ENCODE measurements at places on chromosomes 5 and 9.

GRCh38 chr5:180670586-180671359, 21.4 kb upstream of the FLT4 start:
- peak; percentile 56 for DNase-seq

- peak; percentile 100 for DNase-seq
Measured at GRCh38 chr5:32312595-32313332, at the start of gene MTMR12. MTMR12 (minus strand) TSS chr5:32312939; CDS start chr5:32312838, 101 bp downstream.

DNA sequence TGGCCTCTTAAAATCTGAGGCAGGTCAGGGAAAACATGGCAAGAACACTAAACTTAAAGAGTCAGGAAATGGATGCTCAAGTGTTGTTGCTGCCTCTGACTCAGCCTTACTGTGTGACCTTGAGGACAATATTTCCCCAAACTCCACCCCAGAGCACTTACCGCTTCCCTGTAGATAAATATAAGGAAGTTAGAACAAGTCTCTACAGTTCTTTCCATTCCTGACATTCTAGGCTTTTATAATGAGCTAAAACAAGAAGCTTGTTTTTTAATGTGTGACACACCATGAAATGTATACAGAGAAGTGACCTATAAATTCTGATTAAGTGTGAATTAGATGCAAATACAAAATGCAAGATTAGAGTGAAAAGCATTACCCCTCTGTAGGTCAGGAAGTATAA, 129.3 kb downstream of the GRIA1 start:
- no peak for DNase-seq

GRCh38 chr9:103167530-103167929, 172.4 kb downstream of the CYLC2 start:
- no peak for DNase-seq

- DNase-seq, result no peak
Measured at GRCh38 chr5:173247510-173247909, 12.5 kb upstream of the NKX2-5 start.

GRCh38 chr5:60540856-60541805, 158.8 kb downstream of the DEPDC1B start:
- DNase-seq, result peak; percentile 32

DNA sequence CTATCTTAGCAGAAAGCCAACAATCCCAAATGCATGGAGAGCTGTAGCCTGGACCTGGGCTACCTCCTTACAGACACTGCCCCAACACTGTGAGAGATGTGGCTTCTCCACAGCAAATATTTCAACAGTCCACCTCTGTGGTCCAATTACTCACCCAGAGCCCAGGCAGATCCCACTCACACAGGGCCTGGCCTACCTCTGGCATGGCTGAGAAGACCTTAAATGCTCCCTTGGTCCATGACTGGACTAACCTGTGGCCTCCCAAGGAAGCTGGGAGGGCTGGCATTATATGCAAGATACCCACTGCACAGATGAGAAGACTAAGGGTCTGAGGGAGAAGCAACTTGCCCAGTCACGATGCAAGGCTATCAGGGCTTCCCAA, 22.8 kb upstream of the SLC25A51 start:
- no peak for DNase-seq

- DNase-seq, result no peak
Measured at GRCh38 chr5:132505641-132506040, 15.1 kb upstream of the IRF1 start.

GRCh38 chr5:115894342-115894741, 52.6 kb downstream of the AP3S1 start:
- no peak for DNase-seq

DNA sequence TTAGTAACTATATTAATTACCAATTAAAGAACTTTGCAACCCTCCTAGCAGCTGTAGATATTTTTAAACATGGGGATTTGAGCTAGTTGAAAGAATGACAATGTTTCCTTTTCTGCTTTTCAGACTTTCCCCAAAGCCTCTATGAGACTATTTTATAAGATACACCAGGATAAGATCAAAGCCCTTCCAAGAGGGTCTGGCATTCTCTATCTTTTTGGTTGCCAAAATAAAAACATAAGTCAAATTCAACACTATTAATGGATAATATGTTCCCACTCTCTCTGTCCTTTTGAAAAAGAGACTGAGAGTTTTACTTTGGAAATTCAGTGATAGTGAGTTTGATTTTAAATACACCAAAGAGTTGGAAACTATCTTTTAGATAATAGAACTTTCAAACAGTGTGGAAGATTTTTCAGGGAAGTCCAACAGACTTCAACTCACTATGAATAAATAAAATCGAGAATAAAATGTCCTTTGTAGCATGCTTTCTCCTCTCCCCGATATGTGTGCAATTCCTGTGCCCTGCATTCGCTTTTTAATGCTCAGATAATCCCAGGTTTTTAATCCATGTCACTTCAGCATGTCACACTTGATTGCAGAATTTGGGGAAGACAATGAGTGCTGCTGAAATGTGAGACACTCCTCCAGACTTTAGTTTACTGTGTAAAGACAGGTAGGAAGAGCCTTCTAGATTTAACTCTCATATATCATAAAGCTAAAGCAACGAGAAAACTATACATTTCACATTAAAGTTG, 1095.7 kb upstream of the DMAC1 start:
- DNase-seq, result no peak

GRCh38 chr9:131837316-131837715, 97.4 kb upstream of the RAPGEF1 start:
- DNase-seq, result peak; percentile 21

GRCh38 chr9:30799527-30800101, 1584.8 kb upstream of the ACO1 start:
- DNase-seq, result no peak

GRCh38 chr9:26747611-26748010, 145.0 kb downstream of the CAAP1 start:
- no peak for DNase-seq

- peak; percentile 44 for DNase-seq
Measured at GRCh38 chr5:26847041-26847736, 191.2 kb downstream of the CDH9 start.

GRCh38 chr9:77794985-77795384, 146.9 kb upstream of the GNA14 start:
- DNase-seq, result no peak

- no peak for DNase-seq
Measured at GRCh38 chr5:35488791-35489190, 128.9 kb upstream of the SPEF2 start.

GRCh38 chr5:128535251-128535650, 2.8 kb downstream of the FBN2 start:
- DNase-seq, result no peak

GRCh38 chr5:61701877-61702602, 370.0 kb downstream of the ZSWIM6 start:
- no peak for DNase-seq

- no peak for DNase-seq
Measured at GRCh38 chr5:136799806-136800372, 434.5 kb upstream of the TRPC7 start.

DNA sequence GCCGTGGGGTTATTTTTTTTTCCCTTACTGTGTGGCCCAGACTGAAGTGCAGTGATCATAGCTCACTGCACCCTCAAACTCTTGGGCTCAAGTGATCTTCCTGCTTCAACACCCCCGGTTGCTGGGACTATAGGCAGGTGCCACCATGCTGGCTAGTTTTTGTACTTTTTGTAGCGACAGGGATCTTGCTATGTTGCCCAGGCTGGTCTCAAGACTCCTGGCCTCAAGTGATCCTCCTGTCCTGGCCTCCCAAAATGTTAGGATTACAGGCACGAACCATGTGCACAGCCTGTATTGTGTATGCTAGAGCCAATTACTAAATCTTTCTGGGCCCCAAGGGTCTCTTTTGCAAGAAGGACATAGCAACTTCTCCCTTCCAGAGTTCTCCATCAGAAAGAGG, 23.1 kb downstream of the GALNT10 start:
- DNase-seq, result no peak

DNA sequence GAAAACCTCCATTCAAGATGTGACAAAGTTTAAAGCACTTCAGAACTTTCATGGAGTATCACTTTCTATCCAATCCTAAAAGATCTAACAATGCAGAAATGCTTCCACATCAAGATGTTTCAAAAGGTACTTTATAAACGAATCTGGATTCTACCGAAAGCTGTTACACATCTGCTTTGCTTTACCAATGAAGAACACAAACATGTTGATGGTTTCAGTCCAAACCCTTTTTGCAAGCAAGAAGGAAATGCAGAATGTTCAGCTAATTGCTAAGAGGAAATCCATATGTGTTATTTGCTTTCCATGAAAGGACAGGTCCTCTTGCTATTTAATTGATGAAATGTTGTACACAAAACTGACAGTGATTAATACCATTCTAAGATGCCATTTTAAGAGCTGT, 419.6 kb downstream of the EFNA5 start:
- no peak for DNase-seq

GRCh38 chr5:127615916-127616315, 33.0 kb upstream of the CTXN3 start:
- no peak for DNase-seq

GRCh38 chr9:83473488-83473971, 64.7 kb downstream of the FRMD3 start:
- no peak for DNase-seq

DNA sequence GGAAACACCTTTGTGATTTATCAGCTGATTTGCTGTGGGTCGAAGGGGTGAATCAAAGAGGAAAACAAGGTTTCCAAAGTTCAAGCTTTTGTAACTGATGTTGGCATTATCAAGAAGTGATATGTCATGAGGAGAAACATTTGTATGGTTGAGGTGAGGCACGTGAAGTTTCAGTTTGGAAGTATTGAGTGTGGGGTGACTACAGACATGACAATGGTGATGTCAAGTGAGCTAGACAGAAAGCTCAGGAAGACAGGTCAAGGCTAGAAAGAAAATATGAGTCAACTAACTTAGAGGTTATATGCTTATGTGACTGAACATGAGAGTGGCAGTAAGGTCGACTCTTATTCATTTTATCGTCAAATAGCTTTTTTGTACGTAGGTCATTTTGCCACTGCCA, 99.1 kb downstream of the RAB3C start:
- DNase-seq, result no peak

- no peak for DNase-seq
Measured at GRCh38 chr5:7068899-7069298, 327.0 kb upstream of the ADCY2 start.

DNA sequence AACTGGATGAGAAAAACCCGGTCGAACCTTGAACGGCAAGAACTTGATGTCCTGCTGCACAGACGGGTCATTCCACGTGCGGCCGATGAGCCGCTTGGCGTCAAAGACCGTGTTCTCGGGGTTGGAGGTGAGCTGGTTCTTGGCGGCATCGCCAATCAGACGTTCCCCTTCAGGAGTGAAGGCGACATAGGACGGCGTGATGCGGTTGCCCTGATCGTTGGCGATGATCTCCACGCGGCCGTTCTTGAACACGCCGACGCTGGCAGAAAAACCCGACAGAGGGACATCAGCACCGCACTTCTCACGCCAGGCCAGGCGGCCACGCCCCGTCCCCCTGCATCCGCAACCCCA, 519 bp downstream of the HSPA5 start:
- peak; percentile 48 for DNase-seq

DNA sequence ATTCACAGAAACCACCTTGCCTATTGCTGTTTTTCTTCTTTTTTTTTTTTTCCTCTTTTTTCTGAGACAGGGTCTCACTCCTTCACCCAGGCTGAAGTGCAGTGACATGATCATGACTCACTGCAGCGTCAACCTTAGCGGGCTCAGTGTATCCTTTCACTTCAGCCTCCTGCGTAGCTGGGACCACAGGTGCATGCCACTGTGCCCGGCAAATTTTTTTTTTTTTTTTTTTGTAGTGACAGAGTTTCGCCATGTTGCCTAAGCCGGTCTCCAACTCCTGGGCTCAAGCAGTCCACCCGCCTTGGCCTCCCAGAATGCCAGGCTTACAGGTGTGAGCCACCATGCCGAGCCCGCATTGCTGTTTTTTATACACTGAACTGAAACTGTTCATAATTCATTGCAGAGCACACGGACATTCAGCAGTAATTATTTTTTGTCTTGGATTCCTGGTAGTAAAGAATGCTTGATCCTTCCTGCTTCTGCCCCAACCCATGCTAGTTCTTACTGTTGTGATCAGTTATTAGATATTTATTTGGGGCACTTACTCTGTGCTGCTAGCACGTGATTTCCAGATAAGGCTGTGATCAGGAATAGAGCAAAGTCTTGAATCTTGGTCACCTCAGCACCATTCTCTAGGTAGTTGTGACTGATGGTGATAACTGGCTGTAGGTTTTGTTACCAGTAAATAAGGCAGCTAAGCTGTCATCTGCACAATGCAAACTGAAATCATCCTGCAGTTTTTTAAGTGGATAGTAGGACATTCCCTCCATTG, 14.0 kb downstream of the MAP3K1 start:
- no peak for DNase-seq

GRCh38 chr9:19192202-19193028, 38.1 kb upstream of the DENND4C start:
- no peak for DNase-seq

- DNase-seq, result no peak
Measured at GRCh38 chr5:42621662-42622061, 135.0 kb upstream of the CCDC152 start.

GRCh38 chr5:74380193-74380592, 260.3 kb downstream of the ENC1 start:
- DNase-seq, result no peak

GRCh38 chr9:4196886-4197285, 103.0 kb downstream of the GLIS3 start:
- DNase-seq, result no peak

GRCh38 chr5:35830587-35830986, 26.1 kb upstream of the IL7R start:
- no peak for DNase-seq

GRCh38 chr5:172946146-172946545, 13.1 kb upstream of the RPL26L1 start:
- DNase-seq, result no peak

DNA sequence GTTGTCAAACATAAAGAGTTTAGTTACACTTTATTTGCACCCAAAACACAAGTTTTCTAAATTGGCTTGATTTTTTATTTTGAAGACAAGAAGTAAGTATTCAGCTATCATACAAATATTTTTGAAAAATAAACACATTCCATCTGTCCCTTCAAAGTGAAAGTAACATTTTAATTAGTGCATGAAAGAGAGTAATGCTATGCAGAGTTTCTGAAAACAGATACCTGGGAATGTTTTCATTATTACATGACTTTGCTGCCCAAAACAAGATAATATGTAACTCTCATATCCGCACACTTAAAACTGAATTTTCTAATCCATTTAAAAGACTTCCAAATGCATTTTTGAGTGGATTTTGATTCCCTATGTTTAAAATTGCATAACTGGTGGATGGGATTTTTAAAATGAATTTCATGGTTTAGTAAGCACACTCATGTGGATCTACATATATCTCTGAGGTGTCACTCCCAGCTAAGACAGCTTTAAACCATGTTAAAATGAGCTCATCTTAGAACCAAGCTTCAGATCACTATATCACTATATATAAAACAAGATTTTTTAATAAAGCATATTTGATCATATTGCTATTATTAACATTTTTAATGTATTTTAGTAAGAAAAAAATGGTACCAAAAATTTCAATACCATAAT, 127.5 kb downstream of the ATPSCKMT start:
- DNase-seq, result no peak
